ENCODE measurements at places on chromosomes 11 and 22.
A peak's percentile ranks its signal among the peaks of the same experiment; 100 is the strongest.

GRCh38 chr11:95794086-95794485, 3.8 kb downstream of the CEP57 start:
- no peak for DNase-seq

- no peak for DNase-seq
Measured at GRCh38 chr22:24430431-24431308, 3.3 kb downstream of the ADORA2A start.

GRCh38 chr11:17790453-17790852, 55.9 kb downstream of the KCNC1 start:
- DNase-seq, result no peak

GRCh38 chr22:44731357-44731970, 20.9 kb upstream of the ARHGAP8 start:
- no peak for DNase-seq

DNA sequence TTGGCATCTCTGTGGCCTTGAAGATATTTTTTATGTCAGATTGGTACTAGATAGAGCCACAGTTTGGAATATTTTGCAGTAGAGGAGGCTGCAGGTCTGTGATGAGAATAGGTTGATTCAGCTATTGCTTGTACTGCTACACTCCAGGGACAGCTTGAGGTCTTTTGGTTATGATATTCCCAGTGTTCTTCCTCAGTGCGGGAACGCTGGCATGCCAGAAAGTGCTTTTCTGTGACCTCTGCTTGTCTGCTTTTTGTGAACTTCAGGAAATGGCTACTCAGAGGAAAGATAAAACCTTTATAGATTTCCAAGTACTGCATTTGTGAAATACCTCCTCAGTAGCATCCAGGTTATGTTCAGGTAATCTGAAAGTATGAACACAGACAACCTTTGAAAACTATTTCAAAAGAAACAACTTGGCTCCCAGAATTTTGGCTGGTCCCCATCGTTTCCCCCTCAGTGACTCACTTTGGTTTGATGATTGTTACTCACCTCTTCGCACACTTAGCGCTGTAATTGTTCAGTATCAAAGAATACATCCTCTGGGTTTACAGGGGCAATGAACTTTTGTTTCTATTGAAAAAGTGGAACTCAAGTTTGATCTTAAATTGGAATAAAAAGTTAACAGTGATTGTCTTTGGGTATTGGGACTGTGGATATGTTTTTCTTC, 191.4 kb downstream of the HIPK3 start:
- DNase-seq, result no peak

DNA sequence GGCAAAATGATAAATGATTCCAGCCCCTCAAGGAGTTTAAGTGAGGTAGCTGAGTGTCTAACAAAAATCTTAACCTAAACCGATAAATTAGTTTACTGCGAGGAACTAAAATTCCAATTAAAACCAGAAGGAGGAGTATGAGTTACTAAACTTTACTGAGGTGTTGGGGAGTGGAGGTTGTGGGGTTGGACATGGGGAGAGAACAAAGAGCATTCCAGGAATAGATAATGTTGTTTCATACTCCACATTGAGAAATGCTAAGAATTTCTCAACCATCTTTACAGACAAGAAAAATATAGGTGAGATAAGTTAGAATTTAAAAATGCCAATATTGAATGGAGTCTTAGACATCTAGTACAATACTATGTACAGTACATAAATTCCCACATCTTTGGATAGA, 488.6 kb downstream of the METTL15 start:
- no peak for DNase-seq

DNA sequence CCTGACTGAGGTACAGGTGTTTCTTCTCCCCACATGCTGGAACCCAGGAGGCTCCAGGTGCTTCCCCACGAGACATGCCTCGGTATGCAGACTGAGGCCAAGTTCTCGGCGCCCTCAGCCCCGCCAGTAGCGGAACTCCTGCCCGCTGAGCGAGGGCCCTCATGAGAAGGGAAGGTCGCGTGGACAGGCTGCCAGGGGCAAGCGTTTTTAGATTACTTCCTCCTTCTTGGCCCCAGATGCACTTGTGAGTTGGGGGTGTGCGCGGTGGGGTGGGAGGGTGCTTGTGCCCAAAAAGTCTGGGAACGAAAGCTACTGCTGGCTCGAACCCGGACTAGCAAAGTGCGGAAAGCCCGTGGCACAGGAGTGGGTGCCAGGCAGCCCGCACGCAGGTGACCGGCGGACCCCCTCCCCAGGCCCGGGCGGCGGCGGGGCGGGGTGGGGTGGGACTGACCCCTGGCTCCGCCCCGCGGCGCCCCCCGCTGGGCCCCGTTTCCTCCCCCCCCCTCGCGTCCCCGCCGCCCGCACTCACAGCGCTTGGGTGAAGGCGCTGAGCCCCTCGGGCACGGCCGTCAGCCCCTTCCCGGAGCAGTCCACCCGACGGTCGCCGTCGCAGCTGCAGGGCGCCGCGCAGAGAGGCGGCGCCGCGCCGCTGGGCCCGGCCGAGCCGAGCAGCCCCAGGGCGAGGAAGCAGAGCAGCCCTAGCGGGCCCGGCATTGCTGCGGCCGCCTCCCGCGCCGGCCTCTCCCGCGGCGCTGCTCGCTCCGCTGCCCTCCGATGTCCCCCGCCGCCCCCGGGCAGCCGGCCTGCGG, 797 bp downstream of the LGR4 start:
- peak; percentile 43 for DNase-seq

DNA sequence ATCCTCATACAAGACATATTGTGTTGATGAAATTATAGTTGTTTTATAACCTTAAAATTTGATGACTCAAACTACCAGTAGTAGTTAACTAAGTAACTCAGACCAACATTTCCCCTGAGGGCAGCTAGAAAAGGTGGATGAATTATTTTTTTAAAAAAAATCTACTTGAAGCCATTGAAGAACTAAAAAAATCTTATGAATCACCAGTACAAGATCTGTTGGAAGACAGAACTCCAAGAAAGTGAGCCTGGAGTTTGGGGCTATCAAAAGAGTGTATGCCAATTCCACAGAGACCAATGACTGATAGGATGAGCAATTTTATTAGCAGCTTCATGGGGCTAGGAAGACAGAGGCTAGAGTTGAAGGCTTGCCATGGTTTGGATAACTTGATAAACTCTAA, 72.4 kb downstream of the CYP2R1 start:
- DNase-seq, result no peak

- no peak for DNase-seq
Measured at GRCh38 chr11:35617687-35618496, at the start of gene FJX1. FJX1 (plus strand) TSS chr11:35618460; CDS start chr11:35618637, 177 bp downstream.

DNA sequence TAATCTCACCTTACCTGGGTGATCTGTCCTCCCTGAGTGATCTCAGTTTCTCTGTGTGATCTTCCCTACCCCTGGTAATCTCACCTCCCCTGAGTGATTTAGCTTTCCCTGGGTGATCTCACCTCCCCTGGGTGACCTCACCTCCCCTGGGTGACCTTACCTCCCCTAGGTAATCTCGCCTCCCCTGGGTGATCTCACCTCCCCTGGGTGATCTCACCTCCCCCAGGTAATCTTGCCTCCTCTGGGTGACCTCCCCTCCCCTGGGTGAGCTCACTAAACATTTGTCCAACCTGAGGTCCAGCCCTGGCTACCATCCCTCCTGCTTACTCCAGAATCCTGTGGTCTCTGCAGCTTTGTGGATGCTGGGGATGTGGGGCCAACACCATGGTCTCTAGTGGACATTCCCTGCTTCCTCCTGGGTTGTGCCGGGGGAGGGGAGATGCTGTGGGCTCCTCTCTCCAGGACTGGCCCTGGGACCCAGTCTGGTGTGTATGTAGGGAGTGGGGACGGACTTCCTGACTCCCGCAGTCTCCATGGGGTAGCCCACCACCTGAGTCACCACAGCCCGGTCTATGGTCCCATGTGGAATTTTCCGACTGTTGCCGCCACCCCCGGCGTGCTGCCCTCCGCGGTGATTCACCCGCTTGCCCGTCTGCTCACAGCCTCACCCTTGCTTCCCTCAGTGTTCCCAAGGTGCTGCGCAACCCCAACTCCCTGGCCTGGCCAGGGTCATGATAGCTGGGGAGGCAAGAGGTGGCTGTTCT, 9.9 kb downstream of the LSP1 start:
- DNase-seq, result no peak

DNA sequence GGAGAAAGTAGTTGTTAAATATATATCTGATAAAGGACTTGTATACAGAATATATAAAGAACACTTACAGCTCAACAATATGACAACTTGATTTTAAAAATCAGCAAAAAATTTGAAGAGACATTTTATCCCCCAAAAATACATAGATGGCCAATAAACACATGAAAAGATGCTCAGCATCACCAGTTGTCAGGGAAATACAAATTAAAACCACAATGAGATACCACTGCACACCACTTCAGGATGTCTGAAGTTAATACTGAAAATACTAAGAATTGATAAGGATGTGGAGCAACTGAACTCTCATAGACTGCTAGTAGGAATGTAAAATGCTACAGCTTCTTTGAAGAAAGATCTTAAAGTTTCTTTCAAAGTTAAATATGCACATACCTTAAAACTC, 49.2 kb downstream of the KREMEN1 start:
- DNase-seq, result no peak

- DNase-seq, result no peak
Measured at GRCh38 chr11:34302046-34302921, 55.5 kb downstream of the ABTB2 start.

DNA sequence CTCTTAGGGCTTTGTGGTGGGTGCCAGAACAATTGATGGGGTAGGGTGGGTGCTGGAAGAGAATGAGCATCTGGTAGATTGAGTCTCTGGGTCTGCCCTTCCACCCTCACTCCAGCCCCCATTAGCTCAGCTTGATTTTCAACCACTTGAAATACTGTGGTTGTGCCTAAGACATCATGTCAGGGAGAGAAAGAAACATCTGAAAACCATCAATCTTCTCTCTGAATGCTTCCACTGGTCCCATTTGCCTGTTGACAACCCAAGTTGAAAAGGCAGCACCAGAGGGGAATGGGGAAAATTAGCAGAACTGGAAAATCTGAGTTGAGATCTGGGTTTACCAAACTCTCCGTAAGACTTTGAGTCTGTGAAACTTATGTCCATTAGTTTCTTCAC, 26.1 kb downstream of the CD44 start:
- DNase-seq, result no peak

DNA sequence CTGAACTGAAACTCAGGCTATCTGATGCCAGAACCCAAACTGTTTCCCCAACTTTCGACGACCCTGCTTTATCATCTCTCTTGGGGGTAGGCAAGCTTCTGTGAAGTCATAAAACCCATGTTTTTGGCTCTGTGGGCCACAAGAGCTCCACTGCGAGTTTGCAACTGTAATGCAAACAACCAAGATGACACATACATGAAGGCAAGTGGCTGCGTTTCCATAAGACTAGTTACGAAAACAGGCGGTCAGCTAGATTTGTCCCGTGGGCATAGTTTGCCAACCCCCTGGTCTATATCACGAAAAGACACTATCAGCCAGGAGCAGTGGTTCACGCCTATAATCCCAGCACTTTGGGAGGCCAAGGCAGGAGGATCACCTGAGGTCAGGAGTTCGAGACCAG, 37.5 kb downstream of the TPST2 start:
- no peak for DNase-seq

DNA sequence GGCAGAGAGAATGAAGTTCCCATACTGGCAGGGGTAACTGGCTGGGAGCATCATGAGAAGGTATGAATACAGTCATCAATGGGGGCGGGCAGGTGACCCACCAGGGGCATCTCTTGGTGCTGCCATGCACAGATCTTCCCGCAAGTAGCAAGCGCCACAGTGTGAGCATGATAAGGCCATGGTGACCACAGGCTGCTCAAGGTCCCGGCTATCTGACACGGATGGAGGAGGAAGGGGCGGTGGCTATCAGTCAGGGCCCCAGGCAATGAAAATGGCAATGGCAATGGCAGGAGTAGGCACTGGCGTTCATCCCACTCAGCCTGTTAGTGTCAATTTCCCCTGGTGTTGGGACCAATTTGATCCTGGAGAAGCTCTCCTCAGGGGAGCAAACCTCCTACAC, 21.6 kb downstream of the ASCL2 start:
- no peak for DNase-seq

- DNase-seq, result no peak
Measured at GRCh38 chr11:68968306-68969250, 12.2 kb downstream of the MRGPRD start.

- DNase-seq, result no peak
Measured at GRCh38 chr11:7436657-7437056, 48.6 kb upstream of the OLFML1 start.

GRCh38 chr11:20159466-20160381, 551 bp downstream of the DBX1 start:
- DNase-seq, result no peak

DNA sequence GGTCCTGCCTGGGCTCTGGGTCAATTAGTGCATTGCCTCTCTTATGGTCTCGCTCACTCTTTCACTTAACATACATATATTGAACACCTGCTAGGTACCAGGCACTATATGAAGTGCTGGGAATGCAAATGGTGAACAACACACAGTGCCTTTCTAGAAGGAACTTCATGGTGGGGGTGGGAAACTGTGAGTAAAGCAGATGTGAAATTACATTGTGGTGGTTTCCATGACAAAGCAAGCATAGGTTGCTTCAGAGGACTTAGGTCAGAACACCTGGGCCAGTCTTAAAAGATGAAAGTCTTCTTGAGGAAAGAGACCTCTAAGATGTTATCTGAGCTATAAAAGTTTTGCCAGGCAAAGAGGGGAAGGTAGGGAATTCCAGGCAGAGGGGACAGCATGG, 231.3 kb downstream of the BUD13 start:
- DNase-seq, result no peak

GRCh38 chr11:34431979-34432378, 6.8 kb upstream of the CAT start:
- DNase-seq, result no peak

DNA sequence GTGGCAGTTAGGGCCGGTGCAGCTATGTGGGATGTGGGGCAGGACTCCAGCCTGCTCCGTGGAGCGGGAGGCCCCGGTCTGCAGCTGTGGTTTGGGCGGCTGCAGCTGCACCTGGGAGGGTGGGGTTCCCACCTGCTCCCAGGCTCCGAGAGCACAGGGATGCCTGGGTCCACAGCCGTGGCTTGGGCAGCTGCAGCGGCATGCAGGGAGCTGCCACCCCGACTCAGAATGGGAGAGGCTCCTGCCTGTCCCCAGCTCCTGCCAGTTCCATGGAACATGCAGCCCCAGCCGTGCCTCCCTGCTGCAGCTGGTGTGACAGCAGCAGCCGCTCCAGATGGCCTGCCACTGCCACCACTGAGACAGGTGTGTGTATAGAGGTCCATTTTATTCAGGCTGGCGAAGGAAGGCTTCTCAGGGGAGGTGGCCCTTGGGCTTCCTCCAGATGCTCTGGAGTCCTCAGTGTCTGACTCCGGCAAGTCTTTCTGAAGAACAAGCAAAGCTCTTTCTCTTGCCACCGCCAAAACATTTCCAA, 21.8 kb upstream of the UPK3A start:
- DNase-seq, result no peak

DNA sequence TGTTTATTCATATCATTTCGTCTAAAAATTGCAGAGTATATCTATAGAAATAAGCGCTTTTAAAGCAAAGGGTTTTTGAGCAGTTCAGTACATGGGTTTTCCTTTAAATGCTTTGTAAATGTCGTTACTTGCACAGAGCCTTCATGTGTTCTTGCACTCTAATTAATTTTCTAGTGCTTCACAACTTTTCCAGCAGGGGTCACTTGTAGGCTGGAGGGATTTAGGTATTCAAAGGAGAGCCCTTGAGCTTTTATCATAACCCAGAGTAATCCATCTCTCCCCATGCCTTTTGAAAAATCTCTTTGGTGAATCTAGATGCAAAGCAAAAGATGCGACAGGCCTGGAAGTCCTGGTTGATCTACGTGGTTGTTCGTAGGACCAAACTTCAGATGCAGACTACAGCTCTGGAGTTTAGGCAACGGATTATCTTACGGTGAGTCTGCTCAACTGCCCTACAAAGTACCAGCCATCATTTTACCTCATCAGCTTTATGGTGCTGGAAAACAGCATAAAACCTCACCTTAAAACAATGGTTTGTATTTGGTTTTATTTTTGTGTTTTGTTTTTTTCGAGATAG, 60.4 kb downstream of the SFI1 start:
- DNase-seq, result no peak

Data from CD8-positive, alpha-beta T cell (primary cell).